ENCODE measurements at places on chromosomes 16 and 17.
A peak's percentile ranks its signal among the peaks of the same experiment; 100 is the strongest.

GRCh38 chr17:20262226-20263114, 204.9 kb downstream of the LGALS9B start:
- no peak for DNase-seq

GRCh38 chr17:63480826-63481487, 4.1 kb downstream of the ACE start:
- peak; percentile 32 for DNase-seq

GRCh38 chr16:12229759-12230594, 253.4 kb downstream of the SNX29 start:
- peak; percentile 53 for DNase-seq

GRCh38 chr17:47687748-47688147, 6.2 kb upstream of the TBKBP1 start:
- peak; percentile 3 for DNase-seq

DNA sequence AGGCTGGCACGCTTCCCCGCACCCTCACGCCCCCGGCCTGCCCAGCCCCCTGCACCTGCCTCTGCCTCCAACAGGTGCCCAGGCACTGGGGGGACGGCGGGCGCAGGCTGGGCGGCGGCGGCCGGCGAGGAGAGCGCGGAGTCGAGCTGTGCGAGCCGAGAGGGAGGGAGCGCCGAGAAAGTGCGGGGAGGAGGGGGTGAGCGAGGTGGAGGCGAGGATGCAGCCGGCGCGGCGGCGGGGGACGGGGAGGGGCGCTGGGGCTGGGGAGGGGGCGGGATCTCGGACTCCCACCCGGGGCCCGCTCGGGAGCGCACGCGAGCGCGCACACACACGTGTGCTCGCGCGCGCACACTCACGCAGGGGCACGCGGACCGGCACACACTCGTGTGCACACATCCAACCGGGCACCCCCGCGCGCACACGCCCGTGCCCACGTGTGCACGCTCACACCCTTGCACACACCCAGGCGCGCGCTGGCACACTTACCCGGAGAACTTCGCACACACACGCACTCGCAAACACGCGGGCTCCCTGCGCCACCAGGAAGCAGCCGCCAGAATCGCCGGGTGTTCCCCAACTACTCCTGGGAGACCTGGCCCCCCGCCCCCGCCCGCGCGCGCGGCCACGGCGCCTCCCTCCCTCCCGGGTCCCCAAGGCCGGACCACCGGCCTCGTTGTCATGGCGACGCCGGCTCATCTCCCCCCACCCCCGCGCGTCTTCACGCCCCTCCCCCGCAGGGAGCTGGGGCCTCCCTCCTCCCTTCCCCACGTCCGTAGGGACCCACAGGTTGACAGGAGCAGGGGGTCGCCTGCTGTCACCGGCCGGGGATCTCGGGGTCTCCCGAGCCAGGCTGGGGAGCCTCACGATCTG, at the start of gene DOC2A:
DOC2A (minus strand) TSS at position 184 of the 870 bp plus-strand sequence. CDS start 805 bp downstream, outside the sequence.
- DNase-seq: peak; percentile 30

DNA sequence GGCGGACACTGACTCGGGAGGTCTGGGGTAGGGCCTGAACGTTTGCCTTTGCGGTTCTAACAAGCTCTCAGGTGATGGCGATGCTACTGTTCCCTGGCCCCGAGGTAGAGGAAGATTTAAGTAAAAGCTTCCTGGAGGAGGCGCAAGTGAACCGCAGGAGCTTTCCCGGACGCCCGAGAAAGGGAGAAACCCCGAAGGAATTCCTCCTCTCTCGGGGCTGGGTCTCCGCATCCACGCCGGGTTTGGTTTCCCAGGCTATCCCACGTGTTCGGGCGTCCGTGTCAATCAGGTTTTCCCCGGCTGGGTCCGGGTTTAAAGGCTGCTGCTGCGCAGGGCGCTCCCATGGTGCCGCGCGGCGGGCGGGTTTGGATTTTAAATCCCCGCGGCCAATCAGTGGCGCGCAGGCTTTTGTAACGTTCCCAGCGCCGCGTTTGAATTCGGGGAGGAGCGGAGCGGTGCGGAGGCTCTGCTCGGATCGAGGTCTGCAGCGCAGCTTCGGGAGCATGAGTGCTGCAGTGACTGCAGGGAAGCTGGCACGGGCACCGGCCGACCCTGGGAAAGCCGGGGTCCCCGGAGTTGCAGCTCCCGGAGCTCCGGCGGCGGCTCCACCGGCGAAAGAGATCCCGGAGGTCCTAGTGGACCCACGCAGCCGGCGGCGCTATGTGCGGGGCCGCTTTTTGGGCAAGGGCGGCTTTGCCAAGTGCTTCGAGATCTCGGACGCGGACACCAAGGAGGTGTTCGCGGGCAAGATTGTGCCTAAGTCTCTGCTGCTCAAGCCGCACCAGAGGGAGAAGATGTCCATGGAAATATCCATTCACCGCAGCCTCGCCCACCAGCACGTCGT, at the start of gene PLK1:
PLK1 (plus strand) TSS at position 460 of the 844 bp plus-strand sequence; CDS start at position 504, 44 bp downstream.
- peak; percentile 75 for DNase-seq

DNA sequence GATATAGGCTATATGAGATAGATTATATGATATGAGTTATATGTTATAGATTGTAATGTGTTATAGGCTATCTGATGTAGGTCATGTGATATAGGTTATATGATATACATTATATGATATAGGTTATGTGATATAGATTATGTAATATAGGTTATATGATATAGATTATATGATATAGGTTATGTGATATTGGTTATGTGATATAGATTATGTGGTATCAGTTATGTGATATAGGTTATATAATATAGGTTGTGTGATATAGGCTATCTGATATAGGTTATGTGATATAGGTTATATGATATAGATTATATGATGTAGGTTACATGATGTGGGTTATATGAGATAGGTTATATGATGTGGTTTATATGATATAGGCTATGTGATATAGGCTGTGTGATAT, 68.5 kb downstream of the RGS9 start:
- no peak for DNase-seq

DNA sequence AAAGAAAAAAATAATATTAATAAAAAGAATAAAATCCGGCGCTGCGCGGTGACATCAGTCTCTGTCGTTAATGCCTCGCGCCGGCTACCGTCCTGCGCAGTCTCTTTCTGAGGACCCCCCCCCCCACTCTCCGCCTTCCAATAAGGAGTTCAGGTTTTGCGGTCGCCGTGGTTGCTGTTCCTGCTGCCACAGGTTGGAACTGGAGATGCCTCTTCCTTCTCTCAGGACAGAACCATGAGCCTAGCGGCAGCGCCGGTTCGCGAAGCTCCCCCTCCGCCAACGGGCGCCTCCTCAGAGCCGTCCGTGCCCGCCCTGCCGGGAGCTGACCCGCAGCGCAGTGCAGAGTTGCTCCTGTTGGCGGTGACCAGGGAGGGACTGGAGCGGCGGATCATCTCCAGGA, 2093.4 kb downstream of the TP53TG3F start:
- peak; percentile 82 for DNase-seq

- no peak for DNase-seq
Measured at GRCh38 chr16:5590416-5590815, 492.8 kb upstream of the EEF2KMT start.

DNA sequence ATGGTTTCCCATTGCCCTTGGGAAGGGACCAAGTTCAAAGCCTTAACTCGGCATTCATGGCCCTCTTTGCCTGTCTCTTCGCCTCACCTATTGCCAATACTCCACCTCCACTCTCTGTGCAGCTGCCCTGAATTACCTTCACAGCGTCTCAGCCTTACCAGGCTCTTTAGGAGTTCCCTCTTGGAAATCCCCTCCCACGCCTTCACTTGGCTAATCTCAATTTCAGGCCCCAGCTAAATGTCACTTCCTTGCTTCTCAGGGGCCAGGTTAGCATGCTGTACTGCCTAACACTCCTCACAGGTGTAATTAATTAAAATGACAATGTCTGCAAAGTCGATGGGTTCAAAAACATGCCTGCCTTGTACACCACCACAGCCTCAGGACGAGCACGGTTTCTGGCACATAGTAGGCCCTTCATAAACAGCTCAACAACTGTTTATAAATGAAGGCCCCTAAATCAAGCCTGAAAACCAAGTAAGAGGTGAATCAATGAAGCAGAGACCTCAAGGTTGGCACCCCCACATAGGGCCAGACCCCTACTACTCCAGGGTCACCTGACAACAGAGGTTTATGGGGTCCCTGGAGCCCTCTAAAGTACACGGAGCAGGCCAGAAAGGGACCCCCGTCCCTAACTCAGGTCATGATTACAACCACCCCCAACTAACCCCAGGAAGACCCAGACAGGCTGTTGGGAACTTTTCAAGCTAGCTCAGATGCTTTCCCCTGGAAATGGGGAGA, 11.2 kb upstream of the EEF2K start:
- DNase-seq: no peak

DNA sequence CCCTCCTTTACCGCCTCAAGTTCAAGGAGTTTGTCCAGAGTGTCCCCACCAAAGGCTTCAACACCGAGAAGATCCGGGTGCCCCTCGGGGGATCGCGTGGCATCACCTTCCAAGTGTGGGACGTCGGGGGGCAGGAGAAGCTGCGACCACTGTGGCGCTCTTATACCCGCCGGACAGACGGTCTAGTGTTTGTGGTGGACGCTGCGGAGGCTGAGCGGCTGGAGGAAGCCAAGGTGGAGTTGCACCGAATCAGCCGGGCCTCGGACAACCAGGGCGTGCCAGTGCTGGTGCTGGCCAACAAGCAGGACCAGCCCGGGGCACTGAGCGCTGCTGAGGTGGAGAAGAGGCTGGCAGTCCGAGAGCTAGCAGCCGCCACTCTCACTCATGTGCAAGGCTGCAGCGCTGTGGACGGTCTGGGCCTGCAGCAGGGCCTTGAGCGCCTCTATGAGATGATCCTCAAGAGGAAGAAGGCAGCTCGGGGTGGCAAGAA, 1.1 kb downstream of the ARL4D start:
- DNase-seq: no peak

- DNase-seq: no peak
Measured at GRCh38 chr17:21815352-21816063, 123.2 kb downstream of the KCNJ18 start.

GRCh38 chr17:45719335-45720071, 64.6 kb upstream of the CRHR1 start:
- DNase-seq: peak; percentile 75

DNA sequence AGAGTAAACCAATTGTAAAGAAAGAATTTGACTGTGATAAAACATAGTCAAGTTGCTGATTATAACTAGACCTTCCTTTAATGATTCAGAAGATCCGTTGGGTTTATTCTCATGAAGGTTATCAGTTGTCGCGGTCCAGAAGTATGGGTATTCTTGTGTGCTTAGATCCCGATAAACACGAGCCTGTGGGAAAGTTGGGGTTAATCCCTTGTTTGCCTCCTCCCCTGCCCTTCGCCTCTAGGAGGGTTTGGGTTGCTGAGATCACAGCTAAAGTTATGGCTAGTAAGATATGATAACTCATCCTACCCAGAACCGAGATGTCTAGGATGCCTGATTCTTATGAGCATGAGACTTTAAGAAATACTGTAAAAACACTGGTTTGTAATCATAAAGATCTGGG, 66.8 kb downstream of the GPRC5B start:
- DNase-seq: no peak

DNA sequence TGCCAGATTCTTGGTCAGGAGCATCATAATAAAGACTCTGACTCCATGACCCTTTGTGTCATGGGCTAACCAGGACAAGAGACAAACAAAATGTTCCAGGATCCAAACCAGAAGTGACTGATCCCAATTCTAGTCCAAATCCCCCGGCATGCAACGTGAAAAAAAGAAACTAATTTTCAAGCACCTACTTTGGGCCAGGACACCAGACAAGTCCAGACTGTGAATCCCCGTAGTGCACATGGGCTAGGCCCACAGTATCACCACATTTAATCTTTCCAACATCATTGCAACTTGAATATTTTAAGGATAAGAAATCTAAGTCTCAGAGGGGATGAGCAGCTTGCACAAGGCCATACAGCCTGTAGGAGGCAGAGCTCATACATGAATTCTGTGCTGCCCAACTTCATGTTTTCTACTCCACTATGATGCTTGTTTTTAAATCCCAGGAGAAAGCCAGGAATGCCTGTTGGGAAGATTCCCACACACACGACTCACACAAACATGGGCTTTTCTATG, 365.7 kb downstream of the NPIPA8 start:
- no peak for DNase-seq

DNA sequence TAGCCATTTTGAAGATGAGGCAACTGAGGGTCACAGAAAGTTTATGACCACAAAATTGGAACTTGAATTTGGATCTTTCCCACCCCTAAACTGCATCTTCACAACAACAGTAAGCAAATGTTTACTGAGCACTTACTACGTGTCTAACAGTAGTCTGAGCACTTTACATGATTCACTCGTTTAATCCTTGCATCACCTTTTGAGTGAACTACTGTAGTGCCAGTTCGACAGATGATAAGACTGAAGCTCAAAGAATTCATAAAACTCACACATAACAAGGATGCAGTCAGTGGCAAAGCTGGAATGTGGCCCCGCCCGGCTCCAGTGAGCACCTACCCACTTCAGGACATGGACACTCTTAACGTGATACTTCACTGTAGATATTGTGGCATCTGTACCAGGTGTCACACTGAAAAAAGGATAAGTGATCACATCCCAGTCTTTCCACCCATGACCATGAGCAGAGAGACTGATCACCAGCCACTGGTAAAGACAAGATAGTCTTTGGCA, 36.0 kb upstream of the HLF start:
- no peak for DNase-seq

- peak; percentile 53 for DNase-seq
Measured at GRCh38 chr17:80671039-80671824, 126.6 kb downstream of the RPTOR start.

DNA sequence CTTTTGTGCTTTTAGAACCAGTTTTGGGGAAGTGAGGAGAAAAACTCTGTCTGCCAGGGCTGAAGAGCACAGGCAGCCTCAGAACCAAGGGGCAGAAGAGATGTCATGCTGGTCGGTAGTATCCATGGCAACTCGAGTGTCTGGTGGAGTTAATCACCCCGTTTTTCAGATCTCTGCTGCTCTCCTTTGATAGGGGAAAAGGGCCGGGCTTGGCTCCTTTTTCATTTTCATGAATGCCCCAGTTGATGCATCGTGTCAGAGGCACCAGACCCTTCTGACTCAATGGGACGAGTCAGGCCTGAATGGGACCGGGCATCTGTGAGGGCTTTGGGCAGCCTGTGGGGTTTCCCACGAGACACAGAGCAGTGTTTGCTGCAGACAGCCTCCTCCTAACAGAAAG, 304.6 kb downstream of the ABCC12 start:
- DNase-seq: no peak

DNA sequence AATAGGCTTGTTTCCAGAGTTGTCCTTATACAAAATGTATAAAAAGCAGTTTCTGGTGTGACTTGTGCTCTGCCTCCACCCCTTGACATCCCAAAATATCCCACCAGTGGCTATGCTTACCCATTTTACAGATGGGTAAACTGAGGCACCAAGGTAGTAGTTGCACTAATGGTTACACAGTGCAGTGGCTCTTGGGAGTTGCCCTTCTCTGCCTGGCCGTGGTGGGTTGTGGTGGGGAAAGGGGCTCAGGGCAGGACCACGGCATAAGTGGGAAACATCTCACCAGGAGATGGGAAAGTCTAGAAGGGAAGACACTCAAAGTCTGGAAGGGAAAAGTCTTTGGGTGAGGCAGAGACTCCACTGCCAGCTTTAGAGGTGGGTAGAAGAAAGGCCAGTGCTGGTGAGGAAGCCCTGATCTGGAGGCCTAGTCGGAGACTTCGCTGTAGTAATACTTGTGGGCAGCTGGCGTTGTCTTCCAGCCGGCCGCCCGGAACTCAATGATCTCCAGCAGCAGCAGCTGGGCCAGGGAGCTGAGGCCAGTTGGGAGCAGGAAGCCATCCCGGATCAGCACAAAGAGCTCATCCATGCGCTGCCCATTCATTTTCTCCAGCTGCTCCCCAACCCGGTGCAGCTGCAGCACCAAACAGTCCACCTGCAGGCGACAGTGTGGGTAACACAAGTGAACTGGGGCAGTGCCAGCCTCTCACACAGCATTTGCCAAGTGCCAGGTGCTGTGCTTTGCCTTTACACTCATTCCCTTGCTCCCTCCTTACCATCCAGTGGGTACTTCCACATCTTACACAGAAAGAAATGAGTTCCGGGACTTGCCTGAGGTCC, 4.5 kb downstream of the MIF4GD start:
- DNase-seq: peak; percentile 95
